Esophagus (tissue), 2 donors: ENCODE measurements at places on chromosomes 3 and 15. TPM values are rescaled to one million over a fixed set of nuclear protein-coding genes. Genes with fewer than 3 reads are reported as not detected.

SPSB4 gene
- polyA plus RNA-seq, result not detected

DLL4 gene
- 1.9 TPM for polyA plus RNA-seq

CACNA2D2 gene
- polyA plus RNA-seq, result 0.31 TPM

LRTM1 gene
- not detected for polyA plus RNA-seq

OR5K2 gene
- polyA plus RNA-seq, result not detected

PPP2R3A gene
- 2.1 TPM for polyA plus RNA-seq
